ENCODE measurements at places on chromosomes 7 and 10.

GRCh38 chr7:15478401-15478800 lies 83.4 kb downstream of the AGMO start:
- no peak for DNase-seq

DNA sequence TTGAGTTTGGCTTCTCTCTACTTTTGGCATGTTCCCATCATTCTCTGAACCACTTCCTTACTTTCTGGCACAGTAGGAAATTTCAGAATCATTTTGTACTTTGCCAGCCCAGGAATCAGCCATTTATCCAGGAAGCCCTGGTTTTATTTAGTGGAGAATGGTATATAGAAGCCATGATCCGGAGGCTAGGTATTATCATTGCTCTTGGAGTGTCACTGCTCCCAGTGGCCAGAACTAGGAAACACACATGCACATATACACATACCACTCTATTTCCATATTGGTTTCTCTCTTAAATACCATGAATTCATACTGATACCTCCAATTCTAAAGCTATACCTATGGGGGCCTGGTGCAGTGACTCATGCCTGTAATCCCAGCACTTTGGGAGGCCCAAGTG lies 36.3 kb downstream of the SUFU start:
- DNase-seq, result no peak

GRCh38 chr10:66760941-66761340 lies 164.9 kb upstream of the LRRTM3 start:
- no peak for DNase-seq

GRCh38 chr10:63633677-63634487 lies 112.7 kb downstream of the REEP3 start:
- no peak for DNase-seq

- no peak for DNase-seq
Observed at GRCh38 chr10:98825741-98826140, 379.0 kb upstream of the HPS1 start.

DNA sequence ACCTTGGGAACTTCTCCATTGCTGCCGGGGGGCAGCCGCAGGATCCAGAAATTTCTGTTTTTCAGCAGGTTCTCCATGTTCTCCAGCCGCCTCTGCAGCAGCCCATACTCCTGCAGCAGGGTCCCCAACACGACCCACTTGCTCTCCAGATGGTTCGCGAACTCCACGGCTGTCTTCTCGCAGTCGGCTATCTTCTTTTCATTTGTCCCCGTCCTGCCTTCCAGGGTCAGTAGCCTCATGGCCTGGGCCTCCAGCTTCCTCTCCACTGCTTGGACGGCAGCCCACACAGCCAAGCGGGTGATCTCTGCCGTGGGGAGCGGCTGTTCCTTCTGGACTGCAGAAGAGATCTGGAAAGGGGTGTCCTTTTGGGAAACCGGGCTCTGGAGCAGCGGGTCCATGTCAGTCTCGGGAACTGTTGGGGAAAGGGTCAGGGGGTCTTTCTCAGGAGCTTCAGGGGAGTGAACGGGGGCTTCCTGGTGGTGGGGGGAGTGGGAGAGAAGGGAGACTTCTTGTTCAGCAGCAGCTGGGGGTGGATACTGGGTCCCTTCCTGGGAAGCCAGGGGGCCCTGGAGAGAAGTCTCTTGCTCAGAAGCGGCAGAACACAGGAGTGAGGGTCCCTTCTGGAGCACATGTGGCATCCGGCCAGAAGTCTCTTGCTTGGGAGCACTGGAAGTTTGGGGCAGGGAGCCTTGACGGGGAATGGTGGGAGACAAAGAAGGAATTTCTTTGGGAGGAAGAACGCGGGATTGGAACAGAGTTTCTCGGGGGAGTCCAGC lies 5.5 kb downstream of the ZNF777 start:
- no peak for DNase-seq

DNA sequence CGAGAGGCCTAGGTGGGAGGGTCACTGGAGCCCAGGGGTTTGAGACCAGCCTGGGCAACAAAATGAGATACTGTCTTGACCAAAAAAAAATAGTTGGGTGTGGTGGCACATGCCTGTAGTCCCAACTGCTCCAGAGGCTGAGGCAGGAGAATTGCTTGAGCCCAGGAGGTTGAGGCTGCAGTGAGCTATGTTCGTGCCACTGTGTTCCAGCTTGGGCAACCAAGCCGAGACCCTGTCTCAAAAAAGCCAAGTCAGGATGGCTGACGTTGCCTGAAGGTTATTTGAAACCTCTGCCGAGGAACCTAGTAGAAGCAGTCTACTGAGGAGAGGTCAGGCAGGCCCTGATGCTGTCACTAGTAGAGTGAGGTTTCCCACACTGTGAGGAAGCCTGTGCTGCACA lies 22.8 kb downstream of the DNAJB6 start:
- no peak for DNase-seq

- DNase-seq, result no peak
Observed at GRCh38 chr10:58638388-58638787, 125.7 kb downstream of the BICC1 start.

DNA sequence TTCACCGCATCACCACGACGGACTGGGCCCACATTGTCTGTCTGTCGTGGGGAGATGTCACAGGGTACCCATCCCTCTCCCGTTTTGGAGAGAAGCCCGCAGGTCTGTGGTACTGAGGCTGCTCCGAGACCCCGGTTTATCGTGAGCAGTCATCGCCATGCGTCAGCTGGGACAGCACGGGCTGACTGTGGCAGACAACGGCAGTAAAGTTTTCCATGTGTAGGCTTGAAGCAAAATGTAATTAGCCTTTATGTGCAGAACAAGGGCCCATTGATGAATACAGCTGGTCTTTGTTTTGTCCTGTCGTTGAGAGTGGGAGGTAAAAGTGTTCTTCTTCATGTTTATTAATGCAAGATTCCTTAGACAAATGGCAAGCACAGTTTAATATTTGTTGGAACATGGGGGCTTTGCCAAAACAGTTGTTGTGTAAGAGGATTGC lies 167.4 kb upstream of the SH2B2 start:
- DNase-seq, result no peak

- DNase-seq, result no peak
Observed at GRCh38 chr7:5484921-5485320, 61.3 kb upstream of the TNRC18 start.

DNA sequence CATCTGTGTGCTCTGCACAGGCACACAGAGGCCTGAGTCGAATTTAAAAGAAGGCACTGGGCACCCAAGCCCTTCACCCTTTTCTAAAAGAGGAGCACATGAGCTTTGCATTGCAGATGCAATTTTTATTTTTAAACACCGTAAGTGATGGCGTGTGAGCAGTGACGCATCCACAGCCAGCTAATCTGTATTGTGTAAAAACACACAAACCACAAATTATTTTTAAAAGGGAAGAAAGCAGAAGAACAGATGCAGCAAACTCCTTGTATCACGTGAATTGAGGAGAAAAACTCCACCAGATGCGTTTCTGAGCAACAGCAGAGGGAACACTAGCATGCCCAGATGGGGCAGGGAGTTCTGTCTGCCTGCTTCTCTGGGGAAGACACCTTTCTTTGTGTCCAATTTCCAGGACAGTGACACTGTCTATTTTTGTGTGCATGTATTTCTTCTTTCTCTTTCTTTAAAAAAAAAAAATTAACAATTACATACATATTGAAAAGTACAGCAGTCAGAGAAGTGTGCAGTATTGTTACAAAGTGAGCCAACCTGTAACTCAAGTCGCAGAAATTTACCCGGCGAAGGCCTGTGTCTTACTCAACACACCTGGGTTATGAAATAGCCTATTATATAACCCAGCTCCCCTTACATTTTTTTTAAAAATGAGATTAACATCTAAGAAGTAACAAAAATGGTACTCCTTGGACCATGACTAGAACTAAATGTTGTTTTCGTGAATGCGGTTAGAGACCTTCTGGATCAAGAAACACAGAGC lies 39.2 kb downstream of the EEPD1 start:
- DNase-seq, result no peak

DNA sequence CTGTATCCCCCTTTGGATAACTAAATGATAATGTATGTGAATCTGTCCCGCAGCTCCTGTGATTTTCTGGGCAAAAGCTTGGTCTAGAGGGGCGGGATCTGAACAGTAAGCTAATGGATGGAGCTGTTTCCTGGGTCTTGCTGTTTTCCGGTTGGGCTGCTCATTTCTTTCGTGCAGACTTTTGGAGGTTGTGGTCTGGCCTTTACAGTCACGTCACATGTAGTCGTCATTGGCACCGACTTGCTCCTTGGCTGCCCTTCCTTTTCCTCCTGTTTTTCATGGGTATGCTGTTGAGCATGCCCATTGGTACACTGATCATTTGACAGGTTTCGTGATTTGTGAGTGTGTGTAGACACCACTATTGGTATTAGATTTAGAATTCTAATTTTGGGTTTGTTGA lies 2.0 kb downstream of the FBH1 start:
- no peak for DNase-seq

GRCh38 chr10:113420057-113420732 lies 132.7 kb upstream of the HABP2 start:
- no peak for DNase-seq

DNA sequence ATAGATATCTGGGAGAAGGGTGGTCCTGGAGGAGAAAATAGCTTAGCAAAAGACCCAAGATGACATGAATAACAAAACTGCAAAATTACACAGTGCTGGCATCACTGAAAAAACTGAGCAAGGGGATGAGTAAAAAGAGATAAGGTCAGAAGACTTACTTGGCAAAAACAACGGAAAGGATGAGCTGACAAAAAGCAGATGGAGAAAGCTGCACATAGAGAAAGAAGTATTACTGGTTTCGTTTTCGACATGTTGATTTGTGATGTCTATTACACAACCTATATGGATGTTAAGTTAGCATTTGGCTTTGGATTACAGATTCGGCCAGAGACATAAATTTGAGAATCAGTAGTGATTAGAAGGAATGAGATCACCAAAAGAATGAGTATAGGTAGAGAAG lies 132.1 kb downstream of the MACC1 start:
- no peak for DNase-seq

GRCh38 chr10:10039595-10039994 lies 978.1 kb upstream of the CELF2 start:
- DNase-seq, result no peak

- DNase-seq, result no peak
Observed at GRCh38 chr10:5776881-5777197, 36.4 kb downstream of the GDI2 start.

- DNase-seq, result peak; percentile 41
Observed at GRCh38 chr10:35127289-35127891, 744 bp downstream of the CREM start.

DNA sequence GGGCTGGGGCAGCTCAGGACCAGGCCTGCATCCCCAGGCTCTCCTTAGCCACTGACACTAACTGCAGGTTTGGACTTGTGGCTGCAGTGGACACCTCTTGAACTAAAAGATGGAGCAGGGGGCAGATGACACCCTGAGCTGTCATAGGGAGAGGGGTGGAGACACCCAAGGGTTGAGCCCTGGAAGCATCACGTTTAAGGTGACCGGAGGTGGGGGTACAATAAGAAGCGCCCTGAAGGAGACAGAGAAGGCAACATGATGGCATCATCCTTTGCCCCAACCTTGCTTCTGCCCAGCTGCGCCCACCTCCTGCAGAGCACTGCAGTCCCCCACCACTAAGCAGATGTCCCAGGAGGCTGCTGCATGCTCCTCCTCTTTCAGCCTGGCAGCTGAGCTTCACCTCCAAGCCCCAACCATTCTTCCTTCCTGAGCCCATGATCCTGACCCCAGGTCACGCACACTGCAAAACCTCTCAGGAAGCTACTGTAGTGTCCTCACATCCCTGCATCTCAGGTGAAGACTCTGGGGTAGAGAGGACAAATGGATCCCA lies 25.5 kb downstream of the OGDHL start:
- no peak for DNase-seq

DNA sequence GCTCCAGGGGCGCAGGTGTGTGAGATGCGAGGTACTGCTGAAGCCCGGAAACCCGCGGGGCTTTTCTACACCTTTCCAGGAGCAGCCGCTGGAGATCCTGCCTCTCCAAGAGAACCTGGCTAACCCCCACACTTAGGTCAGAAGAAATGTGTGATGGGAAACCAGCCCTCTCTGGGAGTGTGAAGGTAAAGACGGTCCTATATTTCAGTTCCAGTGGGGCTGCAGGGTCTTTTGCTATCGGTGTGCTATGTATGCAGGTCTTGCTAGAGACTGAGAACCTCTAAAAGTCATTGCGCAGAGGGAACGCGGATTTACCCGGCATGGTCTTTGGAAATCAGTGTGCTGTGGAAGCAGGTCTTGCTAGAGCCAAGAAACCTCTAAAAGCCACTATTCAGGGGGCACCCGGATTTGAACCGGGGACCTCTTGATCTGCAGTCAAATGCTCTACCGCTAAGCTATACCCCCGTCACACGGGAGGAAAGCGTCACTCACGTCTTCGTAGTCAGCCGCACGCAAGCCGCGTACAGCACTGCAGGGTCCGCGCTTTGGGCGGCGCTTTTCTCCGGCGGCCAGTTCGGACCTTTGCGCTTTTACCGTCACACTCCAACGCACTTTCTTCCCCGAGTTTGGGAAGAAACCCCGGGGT lies 46.0 kb downstream of the ZNF777 start:
- peak; percentile 12 for DNase-seq

DNA sequence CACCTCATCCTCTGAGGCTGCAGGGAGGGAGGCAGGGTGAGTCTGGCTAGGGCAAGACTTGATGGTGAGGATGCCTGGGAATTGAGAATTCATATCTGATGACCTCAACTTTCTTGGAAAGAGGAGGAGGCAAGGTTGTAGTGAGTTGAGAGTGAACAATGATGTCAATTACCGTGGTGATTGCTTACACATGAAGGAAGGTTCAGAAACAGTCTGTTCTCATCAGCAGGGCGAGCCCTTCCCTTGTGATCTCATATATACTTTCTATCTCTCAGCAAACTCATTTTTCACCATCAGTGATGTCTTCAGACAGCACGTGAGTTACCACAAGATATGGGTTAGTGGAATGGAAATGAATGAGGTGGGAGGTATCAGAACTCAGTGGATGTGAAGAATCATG lies 20.1 kb upstream of the COL13A1 start:
- DNase-seq, result no peak

DNA sequence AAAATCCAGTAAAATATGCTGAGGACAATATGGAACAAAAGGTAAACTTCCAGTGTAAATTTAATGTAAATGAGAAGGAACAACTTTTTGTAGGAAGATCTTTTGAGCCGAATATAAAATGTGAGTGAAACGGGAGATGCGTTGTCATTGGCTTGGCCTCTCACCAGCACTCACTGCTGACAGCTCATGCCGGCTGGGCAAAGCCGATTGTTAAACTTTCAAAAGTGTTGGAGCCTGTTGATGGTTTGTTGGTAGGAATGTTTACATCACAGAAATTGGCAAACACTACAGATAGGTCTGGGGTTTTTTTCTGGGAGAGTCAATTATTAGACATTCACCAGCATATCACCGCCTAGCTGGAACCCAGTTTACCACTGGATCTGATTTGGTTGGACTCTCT lies 6.1 kb downstream of the PSTK start:
- DNase-seq, result no peak

All from stimulated activated CD8-positive, alpha-beta memory T cell treated with anti-CD3 and anti-CD28 coated beads, Interleukin-4, amount 100 ng/mL, for 24 hours (primary cell).